ENCODE measurements at places on chromosomes 1 and 21.

GRCh38 chr1:206449565-206449964 lies 20.7 kb upstream of the IKBKE start:
- DNase-seq = no peak

- DNase-seq = no peak
Observed at GRCh38 chr1:3863231-3863935, 6.1 kb downstream of the DFFB start.

DNA sequence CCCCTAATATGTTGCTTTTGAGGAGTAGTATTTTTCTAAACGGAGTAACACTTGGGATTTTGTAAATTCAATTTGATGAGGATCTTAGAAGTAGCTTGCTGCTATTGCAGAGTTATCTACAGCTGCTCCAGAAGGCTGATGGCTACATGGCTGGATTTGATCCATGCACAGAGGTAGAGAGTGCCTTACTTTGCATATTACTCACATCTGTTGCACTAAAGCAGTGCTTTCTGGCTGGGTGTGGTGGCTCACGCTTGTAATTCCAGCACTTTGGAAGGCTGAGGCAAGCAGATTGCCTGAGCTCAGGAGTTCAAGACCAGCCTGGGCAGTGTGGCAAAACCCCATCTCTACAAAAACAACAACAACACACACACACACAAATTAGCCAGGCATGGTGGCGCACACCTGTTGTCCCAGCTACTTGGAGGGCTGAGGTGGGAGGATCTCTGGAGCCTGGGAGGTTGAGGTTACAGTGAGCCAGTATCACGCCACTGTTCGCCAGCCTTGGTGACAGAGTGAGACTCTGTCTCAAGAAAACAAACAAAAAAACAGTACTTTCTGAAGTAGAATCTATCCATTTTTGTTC lies 24.6 kb downstream of the RALGPS2 start:
- DNase-seq = no peak

- no peak for DNase-seq
Observed at GRCh38 chr21:42560517-42561179, 47.0 kb downstream of the SLC37A1 start.

DNA sequence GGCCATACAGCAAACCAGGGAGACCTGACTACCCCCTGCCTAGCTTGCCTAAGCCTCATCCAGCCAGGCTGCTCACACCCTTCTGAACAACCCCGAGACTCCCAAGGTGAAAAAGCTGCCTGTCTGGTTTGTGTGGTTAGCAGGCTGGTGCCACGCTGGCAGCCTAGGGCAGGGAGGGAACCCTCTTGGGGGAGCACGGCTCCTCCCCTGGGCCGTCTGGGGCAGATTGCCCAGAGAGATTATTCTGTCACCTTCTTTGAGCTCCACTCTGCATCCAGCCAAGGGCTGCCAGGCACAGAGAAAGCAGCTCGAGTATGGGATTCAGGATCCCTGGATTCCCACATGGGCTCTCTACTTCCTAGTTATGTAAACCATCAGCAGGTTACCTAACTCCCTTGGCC lies 27.5 kb upstream of the TCEA3 start:
- no peak for DNase-seq

- DNase-seq = no peak
Observed at GRCh38 chr1:211339631-211340041, 13.0 kb downstream of the TRAF5 start.

DNA sequence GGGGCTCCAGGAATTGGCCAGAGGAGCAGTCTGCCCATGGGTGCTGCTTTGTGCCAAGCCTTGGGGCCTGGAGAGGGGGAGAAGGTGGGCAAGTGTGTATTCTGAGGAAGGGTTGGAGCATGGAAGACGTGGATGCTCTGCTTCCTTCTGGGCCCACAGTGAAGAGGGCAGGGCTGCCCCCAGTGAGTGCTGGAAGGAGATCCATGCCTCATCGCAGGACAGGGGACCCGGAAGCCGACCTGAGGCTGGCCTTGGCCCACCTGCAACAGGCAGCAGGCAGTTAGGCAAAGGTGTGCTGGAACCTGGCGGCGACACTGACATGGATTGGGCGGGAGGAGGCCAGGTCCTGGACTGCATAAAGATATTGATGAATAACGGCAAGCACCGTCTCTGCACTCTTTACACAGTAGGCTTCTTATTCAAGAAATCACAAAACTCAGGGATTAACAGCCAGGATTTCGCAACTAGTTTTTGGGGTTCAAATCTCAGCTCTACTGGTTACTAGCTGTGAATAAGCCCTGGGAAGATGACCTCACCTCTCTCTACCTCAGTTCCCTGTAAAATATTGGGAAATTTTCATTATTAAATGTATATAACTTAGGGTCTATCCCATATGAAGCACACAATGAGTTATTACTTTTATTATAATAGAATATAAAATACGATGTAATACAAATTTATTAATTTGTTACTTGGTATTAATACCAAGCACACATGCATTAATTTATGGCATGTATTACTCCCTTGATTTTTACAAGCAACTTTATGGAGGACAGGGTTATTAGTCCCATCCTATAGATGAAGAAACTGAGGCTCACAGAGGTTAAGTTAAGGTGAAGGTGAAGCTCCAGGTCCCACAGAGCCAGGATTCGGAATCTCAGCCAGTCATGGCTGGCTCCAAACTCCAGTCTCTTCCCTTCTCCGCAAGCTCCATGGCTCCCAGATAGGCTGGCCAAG lies 62.3 kb downstream of the DHRS3 start:
- DNase-seq = no peak

GRCh38 chr1:170340308-170340707 lies 191.7 kb upstream of the GORAB start:
- DNase-seq = no peak

DNA sequence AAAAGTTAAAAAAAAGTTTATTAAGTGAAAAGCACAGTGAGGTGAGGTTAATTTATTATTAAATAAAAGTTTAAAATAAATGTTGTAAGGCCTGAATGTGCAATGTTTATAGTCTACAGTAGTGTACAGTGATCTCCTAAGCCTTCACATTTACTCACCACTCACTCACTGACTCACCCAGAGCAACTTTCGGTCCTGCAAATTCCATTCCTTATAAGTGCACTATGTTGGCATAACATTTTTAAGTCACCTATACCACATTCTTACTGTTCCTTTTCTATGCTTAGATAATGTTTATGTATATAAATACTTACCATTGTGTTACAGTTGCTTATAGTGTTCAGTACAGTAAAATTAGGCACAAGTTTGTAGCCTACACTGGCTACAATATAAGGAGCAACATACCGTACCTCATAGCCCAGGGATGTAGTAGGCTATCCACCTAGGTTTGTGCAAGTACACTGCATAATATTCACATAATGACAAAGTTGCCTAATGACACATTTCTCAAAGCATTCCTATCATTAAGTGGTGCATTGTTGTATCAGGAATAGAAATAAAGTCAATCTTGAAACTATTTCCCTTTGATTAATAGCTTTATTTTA lies 426.5 kb upstream of the BRINP3 start:
- DNase-seq = no peak

GRCh38 chr1:70411360-70411844 lies 334 bp downstream of the CTH start:
- no peak for DNase-seq

DNA sequence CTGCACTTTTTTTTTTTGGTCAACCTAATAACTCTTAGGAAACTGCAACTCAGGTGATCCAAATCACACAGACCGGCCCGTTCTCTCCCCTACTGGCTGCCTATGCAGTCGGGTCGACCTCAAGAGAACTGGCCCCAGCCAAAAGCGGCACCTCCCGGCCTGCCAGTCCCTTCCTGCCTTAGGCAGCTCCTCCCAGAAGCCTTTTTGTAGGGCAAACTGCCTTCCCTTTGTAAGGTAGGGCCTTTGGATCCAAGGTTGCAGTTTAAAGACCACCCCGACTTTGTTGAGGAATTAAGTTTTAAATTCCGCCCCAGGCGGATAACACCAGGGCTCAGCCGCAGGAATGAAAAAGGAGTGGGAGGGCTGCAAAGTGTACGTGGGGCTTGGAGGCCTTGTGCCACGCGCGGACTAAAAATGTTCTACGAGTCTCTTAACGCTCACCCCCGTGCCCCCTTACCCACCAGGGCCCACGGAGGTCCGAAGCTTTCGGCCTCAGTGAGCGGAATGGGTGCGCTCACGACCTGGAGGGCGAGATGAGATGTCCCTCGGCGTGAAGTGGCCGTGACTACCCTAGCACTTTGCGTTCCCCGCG lies 642 bp upstream of the ST3GAL3 start:
- DNase-seq = no peak

GRCh38 chr1:206714331-206715058 lies 29.8 kb downstream of the MAPKAPK2 start:
- DNase-seq = no peak

DNA sequence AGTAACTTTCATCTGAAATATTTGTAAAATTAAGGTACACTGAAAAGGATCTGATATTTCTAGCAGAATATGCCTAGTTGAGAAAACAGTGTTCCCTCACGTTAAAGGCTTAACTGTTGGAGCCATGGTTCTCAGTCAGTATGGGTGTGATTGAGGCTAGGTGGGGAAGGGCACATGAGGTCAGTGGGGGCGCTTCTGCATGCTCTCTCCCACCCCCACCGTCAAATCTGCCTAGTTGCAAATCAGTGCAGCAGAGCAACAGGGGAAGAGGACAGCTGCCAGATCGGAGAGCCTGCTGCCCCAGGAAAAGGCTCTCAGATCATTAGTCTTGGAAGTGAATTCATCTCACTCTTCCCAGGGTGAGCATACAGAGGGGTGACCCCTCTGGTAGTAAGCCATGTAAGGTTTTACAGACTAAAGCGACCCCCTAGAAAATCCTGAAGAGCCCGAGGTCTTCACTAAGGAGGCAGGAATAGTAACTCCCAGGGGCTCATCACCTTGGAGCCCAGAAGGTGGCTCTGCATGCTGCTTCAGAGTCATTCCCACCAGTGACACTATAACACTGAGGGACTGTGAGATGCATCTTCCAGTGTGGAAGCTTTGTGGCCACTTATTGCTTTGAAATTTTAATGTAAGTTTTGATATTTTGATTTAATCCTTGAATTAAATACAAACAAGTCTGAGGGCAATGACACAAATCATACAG lies 83.1 kb upstream of the BARHL2 start:
- DNase-seq = no peak

DNA sequence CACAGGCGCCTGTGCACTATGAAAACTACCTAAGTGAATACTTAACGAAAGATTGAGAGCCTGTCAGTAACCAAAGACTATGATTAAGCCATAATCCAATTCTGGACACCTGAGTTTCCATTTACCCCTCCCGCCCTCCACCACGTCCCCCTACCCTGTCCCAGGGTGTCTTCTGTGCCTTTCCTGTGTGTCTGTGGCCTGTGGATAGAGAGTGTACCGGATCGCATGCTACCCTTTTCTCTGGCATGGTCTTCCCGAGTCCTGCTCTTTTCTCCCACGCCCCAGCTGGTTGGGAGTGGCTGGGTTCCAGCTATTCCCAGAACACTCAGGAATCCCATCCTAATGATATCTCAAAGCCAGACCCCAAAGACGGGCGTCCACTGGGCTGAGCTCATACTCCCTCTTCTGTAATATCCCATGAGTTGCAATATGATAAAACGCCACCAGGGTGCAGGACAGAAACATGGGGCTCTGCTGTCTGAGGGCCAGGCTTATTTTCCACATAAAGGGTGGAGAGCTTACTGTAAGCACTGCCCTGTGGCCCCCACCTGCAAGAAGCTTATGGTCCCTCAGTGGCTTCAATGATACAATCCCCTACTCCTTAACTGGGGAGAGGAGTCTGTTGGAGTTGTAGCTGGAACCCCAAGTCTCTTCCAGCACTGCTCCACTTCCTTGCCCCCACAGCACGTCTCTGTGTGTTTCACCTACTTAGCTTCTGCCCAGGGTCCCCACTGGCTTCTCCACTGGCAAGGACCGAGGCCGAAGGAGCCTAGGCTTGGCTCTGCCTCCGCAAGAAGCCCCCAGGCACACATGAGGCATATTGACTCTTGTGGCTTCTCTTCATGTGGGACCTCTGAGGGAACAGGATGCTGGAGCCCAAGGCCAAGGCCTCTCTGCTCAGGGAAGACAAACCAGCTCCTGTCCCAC lies 17.6 kb upstream of the ALX3 start:
- DNase-seq = no peak

DNA sequence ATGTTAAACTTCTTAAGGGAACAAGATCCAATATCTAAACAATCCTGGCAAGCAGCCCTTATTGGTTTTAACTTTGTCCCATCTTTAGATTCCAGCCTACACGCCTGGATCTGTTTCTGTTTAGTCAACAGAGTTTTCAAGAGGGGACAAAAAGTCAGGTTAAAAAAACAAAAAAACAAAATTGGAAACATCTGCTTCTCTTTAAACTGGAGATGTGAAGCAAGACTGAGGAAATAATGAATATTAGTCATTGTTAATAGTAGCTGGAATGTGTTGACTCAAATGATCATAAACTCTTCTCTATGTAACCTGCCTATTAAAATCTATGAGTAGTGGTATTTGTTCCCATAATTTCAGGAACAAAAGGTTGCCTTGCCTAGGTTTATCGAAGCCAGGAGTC lies 55.0 kb downstream of the NID1 start:
- DNase-seq = no peak

- no peak for DNase-seq
Observed at GRCh38 chr1:224872832-224873433, 56.5 kb upstream of the DNAH14 start.

GRCh38 chr1:8061210-8061609 lies 35.1 kb upstream of the ERRFI1 start:
- DNase-seq = no peak

GRCh38 chr1:1068517-1069055 lies 5.5 kb downstream of the RNF223 start:
- no peak for DNase-seq

DNA sequence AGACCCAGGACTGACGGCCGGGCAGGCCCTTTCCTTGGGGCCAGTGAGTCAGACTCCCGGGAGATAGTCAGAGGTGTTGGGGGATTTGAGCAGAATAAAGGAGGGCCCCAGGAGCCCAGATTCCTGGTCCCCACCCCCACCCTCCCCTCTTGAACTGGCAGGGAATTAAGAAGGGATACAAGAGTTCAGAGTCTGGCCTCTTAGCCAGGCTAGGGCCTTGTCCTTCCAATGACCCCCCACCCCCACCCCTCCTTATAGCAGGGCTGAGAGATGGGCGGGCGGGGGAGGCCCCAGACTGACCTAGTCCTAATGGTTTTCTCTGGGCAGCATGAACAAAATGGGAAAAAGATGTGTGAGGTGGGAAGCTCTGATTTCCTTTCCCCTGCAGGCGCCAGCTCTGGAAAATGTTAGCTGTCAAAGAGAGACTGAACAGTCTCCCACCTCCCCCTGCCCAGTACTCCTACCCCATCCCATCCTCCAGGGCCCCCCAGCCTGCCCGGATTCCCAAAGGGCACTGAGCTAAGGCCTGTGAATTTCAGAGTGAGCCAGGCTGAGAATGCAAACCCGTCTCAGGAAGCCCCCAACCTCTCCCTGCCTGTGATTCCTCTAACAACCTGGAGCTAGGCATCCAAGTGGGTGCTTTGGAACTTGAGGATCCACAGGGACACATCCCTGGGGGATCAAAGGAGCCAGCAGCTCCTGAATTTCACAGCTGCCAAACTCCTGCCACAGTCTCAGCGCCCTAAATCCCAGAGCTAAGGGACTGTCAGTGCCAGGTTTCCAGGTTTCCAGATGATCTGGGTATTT lies 5.8 kb upstream of the CRABP2 start:
- DNase-seq = no peak

- no peak for DNase-seq
Observed at GRCh38 chr1:67766141-67766978, 66.9 kb downstream of the GNG12 start.

GRCh38 chr1:193025218-193025617 lies 33.9 kb downstream of the UCHL5 start:
- DNase-seq = no peak
